ENCODE measurements at places on chromosomes 7 and 10. TPM values are rescaled to one million over a fixed set of nuclear protein-coding genes. Genes with fewer than 3 reads are reported as not detected.
A peak's percentile ranks its signal among the peaks of the same experiment; 100 is the strongest.

DNA sequence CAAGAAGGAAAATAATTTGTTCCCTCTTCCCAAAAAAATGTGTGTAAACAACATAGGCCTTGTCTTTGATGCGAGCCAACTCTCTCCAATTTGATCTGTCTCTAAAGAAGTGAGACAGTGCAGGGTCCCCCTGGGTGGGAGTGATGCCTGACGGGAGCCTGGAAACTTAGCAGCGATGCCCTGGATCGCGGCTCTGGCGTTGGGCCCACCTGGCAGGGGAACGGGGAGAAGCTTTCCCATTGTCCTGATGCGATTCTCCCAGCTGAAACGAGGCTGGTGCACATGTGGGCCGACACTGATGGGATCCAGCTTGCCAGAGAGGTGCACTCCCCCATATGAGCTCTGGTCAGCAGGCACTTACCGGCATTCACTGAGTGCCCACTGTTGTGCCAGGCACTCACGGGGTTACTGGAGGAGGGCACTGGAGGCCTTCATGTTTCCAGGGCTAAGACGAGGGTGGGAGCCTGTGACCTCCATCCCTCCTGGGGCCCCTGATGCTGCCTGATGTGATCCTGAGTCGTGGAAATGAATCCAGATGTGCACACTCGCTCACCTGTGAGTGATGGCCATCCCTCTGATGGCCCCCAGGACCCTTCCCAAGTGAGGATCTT lies 132.8 kb downstream of the PTPN20 start:
- DNase-seq, result no peak

GRCh38 chr10:74575912-74576311 lies 250.5 kb upstream of the KAT6B start:
- no peak for DNase-seq

DNA sequence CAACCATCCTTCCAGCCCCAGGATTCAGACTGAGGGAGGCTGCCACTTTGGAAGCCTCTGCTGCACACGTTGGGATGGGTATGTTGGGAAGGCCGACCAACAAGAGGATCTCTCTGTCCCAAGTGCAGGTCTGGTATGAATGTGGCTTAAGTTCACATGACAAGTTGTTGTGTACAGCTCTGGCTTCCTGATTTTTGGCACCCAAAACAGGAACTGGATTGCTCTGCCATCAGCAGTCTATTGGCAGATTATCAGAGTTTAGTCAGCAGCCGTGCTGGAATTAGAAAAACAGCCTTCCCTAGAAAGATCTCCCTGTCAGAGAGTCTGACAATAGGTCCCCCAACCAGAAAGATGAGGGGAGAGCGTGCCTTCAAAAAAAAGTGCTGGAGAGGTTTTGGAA lies 66.9 kb downstream of the GOLGA7B start:
- peak; percentile 75 for DNase-seq

- no peak for DNase-seq
Measured at GRCh38 chr7:38190011-38190410, 12.0 kb downstream of the STARD3NL start.

DNAH11 gene
- 5.8 TPM for total RNA-seq

GRCh38 chr7:135236727-135237126 lies 3.1 kb downstream of the STRA8 start:
- DNase-seq, result no peak

GRCh38 chr10:26464632-26465280 lies 26.6 kb downstream of the APBB1IP start:
- no peak for DNase-seq

GRCh38 chr7:15489383-15489782 lies 72.4 kb downstream of the AGMO start:
- DNase-seq, result no peak

GRCh38 chr10:27072436-27073114 lies 27.7 kb downstream of the ANKRD26 start:
- no peak for DNase-seq

DNA sequence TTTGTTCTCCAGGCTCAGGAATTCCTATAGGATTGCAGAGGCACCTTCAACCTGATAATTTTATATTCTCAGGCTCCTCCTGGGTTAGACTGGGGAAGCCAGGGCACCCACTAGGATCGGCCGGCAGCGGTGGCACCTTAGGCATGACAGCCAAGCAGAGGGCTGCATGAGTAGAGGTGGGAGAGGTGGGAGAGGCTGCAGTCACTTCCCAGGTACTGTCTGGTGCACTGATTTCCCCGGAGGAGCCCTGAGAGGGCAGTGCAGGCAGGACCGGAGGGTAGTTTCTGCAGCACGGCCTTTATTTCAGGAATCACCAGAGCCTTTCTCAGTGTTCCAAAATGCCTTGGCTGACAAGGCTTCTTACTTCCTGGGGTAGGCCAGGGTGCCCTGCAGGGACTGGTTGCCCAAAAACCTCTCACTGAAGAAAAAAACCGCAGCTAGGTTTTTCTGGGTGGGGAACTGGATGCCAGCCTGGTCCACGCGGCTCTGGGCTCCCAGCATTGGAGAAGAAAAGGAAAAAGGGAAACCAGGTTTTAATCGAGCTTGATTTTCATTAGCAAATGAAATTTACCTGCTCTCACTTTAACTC lies 3.6 kb upstream of the HOXA13 start:
- DNase-seq, result peak; percentile 63

TMEM168 gene
- 23.5 TPM for total RNA-seq

DNA sequence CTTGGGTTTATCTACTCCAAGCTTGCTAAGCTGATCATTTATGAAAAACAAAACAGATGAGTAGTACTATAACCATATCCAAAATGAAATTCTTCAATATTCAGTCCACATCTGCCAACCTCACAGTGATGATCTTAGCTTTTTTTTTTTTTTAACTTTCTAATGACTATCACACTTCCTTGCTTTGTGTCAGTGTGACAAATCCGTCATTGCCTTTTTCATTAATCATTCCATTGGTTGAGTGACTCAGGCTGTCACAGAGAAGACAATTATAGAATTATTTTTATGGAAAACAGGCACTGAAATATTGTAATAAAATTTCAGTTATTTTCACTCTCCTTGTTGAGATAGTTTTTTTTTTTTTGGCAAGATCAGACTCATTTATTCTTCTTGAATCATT lies 70.7 kb downstream of the CPVL start:
- DNase-seq, result no peak

GRCh38 chr7:16984375-16984774 lies 102.6 kb upstream of the AGR3 start:
- DNase-seq, result no peak

DNA sequence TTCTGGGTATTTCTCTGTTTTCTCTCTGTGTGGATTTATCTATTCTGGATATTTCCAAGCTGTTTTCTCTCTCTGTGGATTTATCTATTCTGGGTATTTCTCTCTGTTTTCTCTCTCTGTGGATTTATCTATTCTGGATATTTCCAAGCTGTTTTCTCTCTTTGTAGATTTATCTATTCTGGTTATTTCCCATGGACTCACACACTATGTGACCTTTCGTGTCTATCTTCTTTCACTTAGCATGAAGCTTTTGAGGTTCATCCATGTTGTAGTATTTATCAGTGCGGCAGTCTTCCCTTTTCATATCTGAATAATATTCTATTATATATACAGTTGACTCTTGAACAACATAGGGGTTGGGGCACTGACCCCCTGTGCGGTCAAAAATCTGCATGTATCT lies 435.0 kb upstream of the CNTNAP2 start:
- no peak for DNase-seq

CCL24 gene
- total RNA-seq, result 2.0 TPM

GRCh38 chr7:80722616-80723195 lies 84.3 kb downstream of the CD36 start:
- peak; percentile 88 for DNase-seq

DNA sequence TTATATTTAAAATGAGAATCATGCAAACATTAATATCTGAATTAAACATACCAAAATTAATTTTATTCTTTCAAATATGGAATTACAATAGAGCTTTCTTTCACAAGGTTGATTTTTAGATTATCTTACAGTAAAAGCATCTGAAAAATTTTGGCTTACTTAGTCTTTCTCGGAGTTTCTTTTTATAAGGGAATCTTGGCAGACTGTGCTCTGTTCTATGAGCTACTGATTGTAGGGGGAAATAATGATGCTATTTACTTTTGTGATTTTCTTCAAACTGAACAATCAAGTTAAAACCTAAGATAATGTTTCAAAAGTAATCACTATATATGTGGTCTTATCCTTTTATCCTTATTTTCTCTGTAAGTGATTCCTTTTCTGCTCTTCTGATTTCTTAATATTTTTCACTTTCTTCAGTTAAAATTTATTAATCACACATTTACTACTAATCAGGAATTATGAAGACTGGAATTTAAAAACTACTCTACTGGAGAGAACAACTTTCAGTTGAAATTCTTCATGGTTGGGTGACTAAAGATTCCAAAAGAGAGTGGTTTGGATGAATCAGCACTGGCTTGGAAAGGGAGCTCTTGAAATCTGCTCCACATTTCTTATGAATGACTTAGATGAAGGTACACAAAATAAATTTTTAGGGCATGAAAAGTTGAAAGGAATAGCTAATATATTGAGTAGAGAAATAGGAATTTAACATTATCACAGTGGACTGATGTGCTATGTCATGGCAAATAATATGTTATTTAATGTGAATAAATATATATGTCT lies 103.9 kb downstream of the PPP1R9A start:
- DNase-seq, result no peak

GNAT3 gene
- total RNA-seq, result not detected

DPYSL4 gene
- not detected for total RNA-seq

SMURF1 gene
- total RNA-seq, result 29.6 TPM

GRCh38 chr10:76665029-76665428 lies 972.6 kb downstream of the KCNMA1 start:
- DNase-seq, result no peak

DNA sequence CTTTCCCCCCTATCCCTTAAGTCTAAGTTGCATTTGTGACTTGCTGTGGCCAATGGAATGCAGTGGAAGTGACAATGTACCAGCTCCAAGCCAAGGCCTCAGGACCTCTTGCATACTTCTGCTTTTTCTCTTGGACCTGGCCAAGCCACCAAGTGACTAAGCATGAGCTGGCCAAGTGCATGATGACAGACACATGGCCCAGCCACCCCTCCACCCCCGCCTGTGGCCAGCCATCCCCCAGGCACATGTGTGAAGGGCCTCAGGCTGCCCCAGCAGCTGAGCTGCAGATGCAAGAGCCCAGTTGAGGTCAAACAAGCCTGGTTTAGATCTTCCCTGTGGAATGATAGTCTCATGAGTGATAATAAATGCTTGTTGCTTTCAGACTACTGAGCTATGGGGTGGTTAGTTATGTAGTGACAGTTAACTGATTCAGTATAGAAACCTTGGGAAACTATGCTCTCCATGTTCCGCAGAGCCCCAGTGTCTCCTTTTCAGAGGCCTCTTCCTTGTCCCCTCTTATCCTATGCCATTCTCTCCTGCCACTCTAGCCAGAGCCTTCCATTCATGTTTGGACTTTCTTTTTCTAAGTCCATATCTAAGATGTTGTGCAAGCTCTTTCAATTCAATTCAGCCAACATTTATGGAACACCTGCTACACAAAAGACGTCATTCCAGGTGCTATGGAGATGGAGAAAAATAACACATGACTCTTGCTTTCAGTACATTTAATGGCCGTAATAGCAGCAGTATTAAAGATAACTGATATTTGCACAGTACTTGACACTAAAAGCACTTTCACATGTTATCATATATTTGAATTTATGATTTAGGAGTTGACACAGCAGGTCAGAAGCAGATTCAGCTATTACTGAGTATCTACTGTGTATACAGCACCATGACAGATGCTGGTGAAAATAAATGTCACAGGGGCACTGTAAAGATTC lies 55.5 kb upstream of the LOXL4 start:
- peak; percentile 81 for DNase-seq

LRRD1 gene
- total RNA-seq, result 0.13 TPM

FAM25C gene
- total RNA-seq, result 215 TPM

DNA sequence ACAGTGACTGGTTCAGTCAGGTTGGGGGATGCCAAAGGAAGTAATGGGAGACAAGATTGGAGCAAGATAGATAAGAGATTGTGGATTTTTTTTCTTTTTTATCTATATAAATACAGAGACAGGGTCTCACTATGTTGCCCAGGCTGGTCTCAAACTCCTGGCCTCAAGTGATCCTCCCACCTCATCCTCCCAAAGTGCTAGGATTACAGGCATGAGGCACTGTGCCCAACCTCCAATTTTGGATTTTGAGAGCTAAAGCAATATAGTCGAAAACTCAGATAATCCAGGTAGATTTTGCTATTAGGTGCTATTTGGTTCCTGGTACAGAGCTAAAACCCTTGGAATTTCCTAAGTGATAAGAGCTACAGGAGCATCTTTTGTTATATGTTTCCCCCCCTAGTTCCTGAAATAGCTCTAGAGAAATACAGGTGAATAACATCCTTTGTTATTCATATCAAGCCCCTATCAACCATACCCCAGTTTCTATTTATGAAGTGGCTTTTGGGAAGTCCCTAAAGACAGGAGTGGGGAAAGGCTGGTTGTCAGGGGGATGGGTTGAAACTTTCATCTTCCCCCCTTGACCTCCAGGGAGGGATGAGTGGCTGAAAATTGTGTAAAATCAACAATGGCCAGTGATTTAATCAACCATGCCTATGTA lies 151.2 kb downstream of the CFTR start:
- DNase-seq, result no peak

GRCh38 chr7:94394437-94395140 lies at the start of gene COL1A2:
Gene COL1A2 (plus strand): TSS chr7:94394895. CDS start chr7:94395032, 137 bp downstream.
- peak; percentile 94 for DNase-seq

- DNase-seq, result peak; percentile 69
Measured at GRCh38 chr10:35300063-35300699, 36.1 kb upstream of the CCNY start.

- no peak for DNase-seq
Measured at GRCh38 chr7:78783179-78783962, 670.1 kb downstream of the MAGI2 start.

DNA sequence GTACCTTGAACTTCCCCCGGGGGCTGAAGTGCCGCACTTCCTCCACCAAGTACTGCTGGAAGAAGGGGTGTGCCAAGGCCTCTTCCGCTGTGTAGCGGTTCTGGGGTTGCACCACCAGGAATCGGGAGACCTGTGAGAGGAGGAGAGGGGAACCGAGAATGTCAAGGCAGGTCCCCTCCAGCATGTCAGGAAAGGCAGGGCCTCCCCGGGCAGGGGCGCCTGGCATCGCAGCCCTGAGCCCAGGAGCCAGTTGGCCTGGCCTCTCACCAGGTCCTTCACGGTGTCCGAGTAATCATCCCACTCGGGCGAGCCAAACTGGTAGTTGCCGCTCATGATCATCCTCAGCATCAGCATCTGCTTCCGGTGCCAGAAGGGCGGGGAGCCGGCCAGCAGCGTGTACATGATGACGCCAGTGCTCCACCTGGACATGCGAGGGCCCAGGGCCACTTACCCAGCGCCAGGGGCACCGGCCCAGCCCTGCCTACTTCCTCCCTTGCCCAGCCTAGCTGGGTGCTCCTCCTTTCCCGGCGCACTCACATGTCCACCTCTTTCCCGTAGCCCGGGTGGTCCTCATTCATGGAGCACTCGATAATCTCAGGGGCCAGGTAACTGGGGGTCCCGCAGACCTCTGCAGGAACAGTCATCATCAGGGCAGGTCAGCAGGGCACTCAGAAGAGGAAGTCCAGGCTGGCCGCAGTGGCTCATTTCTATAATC lies 11.0 kb downstream of the PHKG1 start:
- DNase-seq, result no peak

- DNase-seq, result no peak
Measured at GRCh38 chr10:129472696-129473555, 5.9 kb downstream of the MGMT start.

VSTM4 gene
- total RNA-seq, result 1.1 TPM

GRCh38 chr10:116476461-116476860 lies 48.8 kb downstream of the PNLIPRP3 start:
- DNase-seq, result no peak

CRTAC1 gene
- total RNA-seq, result 3.5 TPM

MUC3A gene
- total RNA-seq, result 0.12 TPM
